ENCODE measurements at places on chromosomes 7 and 10.

DNA sequence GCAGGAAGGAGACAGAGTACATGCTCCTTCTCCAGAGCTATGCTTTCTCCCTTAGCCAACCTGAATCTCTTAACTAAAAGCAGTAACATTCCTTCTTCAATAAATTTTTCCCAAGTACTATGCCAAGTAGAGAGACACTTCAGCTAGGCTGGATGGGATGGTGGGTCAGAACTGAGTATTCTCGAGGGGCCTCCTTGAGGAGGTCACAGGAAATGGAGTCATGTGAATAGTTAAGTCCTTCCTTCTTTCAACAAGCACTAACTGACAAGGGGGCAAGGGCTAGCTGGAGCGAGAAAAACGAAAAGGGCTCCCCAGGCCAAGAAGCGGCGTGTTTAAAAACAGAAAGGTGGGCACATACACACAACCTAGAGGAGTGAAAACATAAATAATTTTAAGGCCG, 5.5 kb downstream of the RSU1 start:
- no peak for DNase-seq

GRCh38 chr7:47404010-47404409, 177.9 kb downstream of the TNS3 start:
- no peak for DNase-seq

DNA sequence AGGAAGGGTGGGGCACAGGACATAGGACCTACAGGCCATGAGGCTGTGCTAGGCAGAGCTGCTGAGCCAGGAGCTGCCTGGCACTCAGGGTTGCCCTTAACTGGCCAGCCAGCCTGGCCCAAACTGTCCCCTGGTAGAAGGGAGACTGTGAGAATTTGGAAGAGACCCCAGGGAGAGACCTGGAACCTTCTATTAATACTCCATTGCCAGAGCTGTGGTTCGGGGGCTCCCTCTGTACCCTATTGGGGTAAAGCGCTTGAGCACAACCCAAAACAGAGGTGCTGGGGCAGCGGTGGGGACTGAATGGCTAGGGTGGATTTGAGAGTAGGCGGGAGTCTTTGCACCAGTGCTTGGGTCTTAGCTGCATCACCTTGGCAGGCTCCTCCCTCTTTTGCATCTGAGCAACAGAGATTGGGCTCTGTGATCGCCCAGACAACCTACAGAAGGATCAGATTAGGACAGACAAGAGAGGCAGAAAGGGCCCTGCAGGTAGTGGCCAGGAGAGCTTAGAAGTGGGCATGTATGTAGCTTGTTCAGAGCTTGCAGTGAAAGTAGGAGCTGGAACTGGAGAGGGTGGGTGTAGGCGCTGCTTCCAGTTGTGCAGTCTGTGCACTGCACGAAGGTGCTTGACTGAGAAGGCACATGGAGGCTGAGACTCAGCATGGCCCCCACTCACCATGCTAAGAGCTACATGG, 53.3 kb downstream of the ADCYAP1R1 start:
- no peak for DNase-seq

- DNase-seq, result no peak
These were observed 81.0 kb upstream of the GNA12 start for GRCh38 chr7:2924866-2925840.

DNA sequence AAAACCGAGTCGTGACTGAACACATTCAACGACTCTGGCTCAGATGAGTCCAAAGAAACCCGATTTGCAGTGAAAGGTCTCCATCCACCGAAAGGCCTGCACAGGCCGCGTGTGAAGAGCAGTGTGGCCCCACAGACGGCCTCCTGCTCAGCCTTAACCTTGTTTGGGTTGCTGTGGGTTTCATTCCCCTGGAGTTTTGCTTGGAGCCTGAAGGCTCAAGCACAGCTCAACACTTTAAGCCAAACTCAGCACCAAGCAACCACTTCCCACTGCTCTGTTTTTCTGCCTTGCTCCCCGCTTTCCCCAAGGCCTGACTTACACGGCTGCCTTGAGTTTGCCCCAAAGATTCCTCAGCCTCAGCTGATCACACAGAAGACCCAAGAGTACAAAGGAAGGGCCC, 398.2 kb upstream of the NFE2L3 start:
- no peak for DNase-seq

GRCh38 chr10:2356670-2357069, 619.3 kb upstream of the ADARB2 start:
- no peak for DNase-seq

GRCh38 chr10:69087590-69088470, at the start of gene SRGN:
SRGN (plus strand) TSS chr10:69088103; CDS start chr10:69088158, 55 bp downstream.
- DNase-seq, result peak; percentile 67

DNA sequence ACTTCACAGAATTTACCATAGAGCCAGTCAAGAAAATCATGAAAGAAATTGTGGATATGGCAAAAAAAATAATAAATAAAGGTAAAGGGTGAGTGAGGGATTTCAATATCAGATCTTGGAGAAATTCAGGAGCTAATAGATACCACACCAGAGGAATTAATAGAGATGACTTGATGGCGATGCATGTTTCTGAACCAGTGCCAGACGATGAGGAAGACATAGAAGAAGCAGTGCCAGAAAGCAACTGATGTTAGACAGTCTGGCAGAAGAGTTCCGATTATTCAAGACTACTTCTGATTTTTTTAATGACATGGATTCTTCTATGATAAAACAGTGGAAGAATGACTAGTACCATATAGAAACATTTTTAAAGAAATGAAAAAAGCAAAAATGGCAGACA, 314.7 kb downstream of the BICC1 start:
- DNase-seq, result no peak

GRCh38 chr10:71638064-71638821, 81.3 kb downstream of the C10orf105 start:
- no peak for DNase-seq

DNA sequence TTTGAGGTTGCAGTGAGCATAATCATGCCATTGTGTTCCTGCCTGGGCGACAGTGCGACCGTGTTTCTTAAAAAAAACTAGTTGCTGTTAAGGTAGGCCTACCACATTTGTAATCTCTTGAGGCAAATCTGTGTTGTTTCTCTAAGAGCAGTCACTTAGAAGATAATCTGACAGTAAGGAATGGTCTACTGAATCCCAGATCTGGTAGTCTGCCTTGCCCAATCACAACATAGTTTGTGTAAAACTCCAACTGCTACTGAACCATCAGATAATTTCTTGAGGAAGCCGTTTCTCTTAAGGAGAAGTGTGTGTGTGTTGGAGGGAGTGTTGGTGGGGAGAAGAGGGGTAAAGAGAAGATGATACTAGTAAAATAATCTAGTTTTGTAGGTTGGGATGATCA, 5.0 kb downstream of the NRF1 start:
- no peak for DNase-seq

DNA sequence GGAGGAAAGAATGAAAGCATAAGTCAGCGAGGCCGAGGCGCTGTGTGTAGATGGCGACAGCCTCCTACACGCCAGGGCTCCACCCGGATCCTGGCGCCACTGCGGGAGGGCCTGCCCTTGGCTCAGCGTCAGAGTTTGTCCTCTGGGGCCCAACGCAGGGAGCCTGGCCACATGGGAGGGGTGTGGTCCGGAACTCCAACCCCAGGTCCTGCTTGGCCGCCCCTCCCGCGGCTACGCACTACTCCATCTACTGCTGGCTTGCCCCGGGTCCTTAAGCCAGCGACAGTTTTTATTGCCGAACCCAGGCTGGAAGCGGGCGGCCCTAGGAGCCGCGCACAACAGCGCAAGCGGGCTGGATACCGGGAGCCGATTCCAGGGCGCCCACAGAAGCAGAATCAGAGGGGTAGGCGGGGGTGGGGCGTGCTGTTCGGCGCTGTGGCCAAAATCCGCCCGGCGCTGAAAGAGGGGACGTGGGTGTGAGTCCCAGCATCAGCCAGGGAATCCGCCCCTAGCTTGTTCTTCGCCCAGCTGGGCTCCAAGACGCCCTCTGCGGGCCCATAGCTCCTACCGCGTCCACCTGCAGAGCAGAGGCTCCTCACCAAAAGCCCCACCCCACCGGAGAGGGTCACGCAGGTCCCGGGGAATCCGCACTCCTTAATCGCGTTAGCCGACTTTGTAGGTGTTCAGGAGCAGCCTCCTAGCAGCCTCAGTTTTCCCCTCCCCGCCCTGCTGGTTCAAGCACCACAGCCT, 4.5 kb downstream of the KAZALD1 start:
- peak; percentile 32 for DNase-seq
